Left lung (tissue), 14 donors: ENCODE measurements at places on chromosomes 16 and 17. TPM values are rescaled to one million over a fixed set of nuclear protein-coding genes. Genes with fewer than 3 reads are reported as not detected.

DNA sequence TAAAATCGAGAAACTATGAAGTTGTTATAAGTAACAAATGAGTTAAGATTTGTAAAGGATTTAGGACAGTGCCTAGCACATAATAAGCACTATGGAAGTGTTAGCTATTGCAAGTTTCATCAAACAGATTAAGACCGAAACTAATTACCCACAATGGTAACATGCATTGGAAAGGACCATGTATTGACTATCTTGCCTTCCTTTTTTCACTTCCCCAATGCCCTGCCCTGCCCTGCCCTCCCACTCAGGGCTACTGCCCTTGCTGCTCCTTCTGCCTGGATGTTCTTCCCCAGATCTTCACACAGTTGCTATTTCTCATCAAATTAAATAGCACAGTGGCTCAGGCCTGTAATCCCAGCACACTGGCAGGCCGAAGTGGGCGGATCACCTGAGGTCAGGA is 202.1 kb upstream of the PSMD7 start:
- no peaks in the 10 kb centered on the region for H3K4me1 ChIP-seq
- H3K36me3 ChIP-seq, result no peaks in the 10 kb centered on the region
- no peak overlapping the region for H3K4me3 ChIP-seq
- no peak overlapping the region for H3K27ac ChIP-seq
- DNase-seq, result no peak

GRCh38 chr17:52202520-52203080 is 44.1 kb upstream of the CA10 start:
- H3K36me3 ChIP-seq, result no peaks in the 10 kb centered on the region
- H3K27ac ChIP-seq, result no peak overlapping the region
- H3K4me1 ChIP-seq, result no peaks in the 10 kb centered on the region
- no peak overlapping the region for H3K4me3 ChIP-seq
- no peaks in the 10 kb centered on the region for H3K27me3 ChIP-seq

- H3K4me3 ChIP-seq, result no peak overlapping the region
- no peak for DNase-seq
- H3K36me3 ChIP-seq, result no peaks in the 10 kb centered on the region
- no peaks in the 10 kb centered on the region for H3K4me1 ChIP-seq
- no peaks in the 10 kb centered on the region for H3K27me3 ChIP-seq
Observed at GRCh38 chr17:32752934-32753333, 124.0 kb downstream of the MYO1D start.

DNA sequence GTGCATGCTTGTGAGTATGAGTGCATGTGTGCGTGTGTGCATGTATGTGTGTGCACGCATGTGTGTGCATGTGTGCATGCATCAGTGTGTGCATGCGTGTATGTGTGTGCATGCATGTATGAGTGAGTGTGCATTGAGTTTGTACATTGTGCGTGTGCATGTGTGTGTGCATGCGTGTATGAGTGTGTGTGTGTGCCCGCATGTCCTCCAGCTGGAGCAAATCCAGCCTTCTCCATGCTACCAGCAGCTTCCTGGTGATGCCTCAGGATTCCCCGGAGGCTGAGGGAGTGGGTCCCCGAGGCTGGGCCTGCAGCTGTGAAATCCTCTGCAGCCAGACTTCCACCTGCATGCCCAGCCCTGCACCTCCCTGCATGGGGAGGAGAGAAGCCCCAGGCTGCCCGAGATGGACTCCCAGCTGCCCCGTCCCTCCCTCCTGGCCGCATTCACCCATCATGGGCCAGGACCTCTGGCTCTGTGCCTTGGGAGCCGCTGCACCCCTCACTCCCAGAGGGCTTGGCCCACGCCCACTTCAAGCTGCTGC is 9.3 kb downstream of the TPSD1 start:
- no peak for DNase-seq
- H3K4me3 ChIP-seq, result no peak overlapping the region
- H3K27ac ChIP-seq, result no peak overlapping the region
- no peaks in the 10 kb centered on the region for H3K4me1 ChIP-seq
- no peaks in the 10 kb centered on the region for H3K36me3 ChIP-seq

DNA sequence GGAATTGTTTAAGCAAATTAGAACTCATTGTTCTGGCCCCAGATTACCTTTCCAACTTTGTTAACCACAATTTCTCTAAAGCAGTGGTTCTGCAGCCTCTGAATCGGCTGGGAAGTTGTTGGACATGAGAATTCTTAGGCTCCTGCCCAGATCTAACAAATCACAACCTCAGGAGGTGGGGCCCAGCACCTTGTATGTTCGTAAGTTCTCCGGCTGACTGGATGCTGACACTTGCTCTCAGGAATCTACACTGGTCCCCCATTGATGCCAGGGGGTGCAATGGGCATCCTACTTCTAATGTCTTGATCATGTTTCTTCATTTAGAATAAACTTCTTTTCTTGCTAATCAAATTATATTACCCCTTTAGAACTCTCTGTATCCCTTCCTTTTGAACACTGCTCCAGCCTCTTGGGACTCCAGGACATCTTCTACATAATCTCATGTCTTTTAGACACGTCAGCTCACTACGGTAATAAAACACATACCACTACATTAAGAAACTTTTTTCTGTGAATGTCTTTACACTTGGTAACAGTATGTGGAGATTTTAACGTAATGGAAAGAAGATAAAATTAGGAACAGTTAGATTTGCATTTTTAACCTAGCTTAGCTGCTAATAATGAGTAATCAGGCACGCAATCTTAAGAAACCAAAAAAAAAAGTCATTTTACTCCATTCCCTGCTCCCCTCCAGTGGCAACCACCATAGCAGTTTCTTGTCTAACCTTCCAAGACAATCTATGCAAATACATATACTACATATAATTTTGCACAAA is 143.2 kb downstream of the ITFG1 start:
- no peaks in the 10 kb centered on the region for H3K27me3 ChIP-seq
- no peak overlapping the region for H3K27ac ChIP-seq
- no peaks in the 10 kb centered on the region for H3K36me3 ChIP-seq
- H3K4me3 ChIP-seq, result no peak overlapping the region
- no peaks in the 10 kb centered on the region for H3K4me1 ChIP-seq
- DNase-seq, result no peak

The MRPL27 gene
- total RNA-seq, result 52.5 TPM

The TNFRSF17 gene
- total RNA-seq, result 1.2 TPM
